ENCODE measurements at places on chromosomes 2 and 18.

GRCh38 chr2:206240327-206240726, 34.1 kb upstream of the ZDBF2 start:
- no peak for DNase-seq

GRCh38 chr18:56278421-56279003, 359.9 kb downstream of the TXNL1 start:
- no peak for DNase-seq

GRCh38 chr18:37019157-37019827, 190.4 kb downstream of the KIAA1328 start:
- DNase-seq: no peak

DNA sequence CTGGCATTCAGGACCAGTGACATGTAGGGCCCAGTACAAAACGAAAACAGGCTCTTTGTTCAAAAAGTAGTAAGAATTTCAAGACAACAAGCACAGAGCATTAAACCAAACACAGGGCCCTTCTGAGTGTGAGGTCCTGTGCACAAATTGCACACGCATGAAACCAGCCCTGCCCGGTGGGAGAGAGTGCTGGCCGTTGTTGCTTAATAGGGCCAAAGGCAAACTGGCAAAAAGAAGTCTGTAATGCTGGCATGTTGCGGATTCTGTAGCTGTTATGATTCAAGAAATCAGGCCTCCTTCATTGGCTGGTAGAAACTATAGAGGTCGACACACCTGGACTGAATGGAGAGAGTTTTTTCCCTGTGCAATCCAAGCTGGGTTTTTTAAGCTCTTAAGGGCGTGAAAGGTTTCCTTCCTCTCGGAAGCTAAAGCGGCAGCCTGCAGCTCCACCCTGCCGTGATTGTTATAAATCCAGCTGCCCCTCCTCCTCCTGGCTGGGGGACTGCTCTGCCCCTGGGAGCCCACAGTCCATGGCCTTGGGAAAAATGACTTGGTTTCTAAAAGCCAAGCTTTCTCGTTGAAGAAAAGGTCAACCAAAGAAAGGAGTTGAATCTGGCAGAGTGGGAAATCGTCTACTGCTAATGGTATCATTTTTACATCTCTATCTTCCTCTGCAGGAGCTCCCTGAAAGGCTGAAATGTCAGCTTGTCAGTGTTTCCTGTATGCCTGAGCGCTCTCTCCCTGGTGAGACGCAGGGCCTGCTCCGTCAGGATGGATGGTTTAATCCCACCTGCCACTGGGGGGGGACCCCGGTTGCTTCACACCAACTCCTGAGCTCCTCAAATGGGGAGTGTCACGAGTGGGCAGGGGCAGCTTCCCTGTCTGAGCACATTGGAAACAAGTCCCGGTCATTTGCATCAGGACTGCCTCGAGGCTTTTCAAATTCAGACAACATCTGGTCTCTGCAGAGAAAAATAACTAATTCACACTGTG, 143.6 kb downstream of the ALPK2 start:
- DNase-seq: no peak

DNA sequence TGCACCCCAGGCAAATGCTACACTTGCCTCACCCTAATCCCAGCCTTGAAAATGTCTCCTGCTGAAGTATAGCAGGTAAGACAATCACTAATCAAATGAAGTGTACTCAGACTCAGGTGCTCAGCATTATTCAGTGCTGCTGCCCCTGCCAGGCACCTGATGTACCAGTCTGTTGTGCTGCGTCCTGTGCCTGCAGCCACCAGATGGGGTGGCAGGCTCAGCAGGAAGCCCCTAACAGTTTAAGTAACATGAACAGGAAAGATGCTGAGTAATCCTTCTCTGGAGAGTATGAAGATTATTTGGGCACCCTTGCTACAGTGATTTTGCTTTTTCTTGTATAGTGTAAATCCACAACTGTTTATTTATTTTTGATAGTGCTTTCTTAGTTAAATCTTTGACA, 69.1 kb downstream of the TACR1 start:
- no peak for DNase-seq

GRCh38 chr2:54053830-54054229, 61.6 kb upstream of the ACYP2 start:
- no peak for DNase-seq

- no peak for DNase-seq
Observed at GRCh38 chr2:3282056-3282998, 95.3 kb downstream of the EIPR1 start.

DNA sequence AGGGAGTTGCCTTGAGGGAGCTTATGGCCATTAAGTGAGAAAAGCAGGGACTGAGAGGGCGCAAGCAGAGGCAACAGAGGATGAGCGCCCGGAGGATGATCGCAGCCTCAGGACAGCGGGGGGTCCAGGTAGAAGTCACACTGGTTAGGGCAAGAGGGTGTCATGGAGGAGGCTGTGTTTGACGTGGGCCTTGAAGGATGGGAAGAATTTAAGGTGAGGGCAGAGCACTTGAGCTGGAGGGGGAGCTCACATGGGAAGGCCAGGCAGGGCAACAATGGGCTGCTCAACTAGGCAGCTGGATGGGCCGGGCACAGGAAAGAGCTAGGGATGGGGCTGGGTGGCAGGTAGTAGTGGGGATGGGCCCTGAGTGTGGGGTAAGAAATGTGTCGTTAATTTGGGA, 31.9 kb downstream of the FAM228A start:
- no peak for DNase-seq

All from activated T-helper 9 cell treated with anti-CD3 and anti-CD28 coated beads, Interleukin-2, amount 50 U/mL, for 16 hours (primary cell).